M059J (cell line): ENCODE measurements at places on chromosomes 4 and X. TPM values are rescaled to one million over a fixed set of nuclear protein-coding genes. Genes with fewer than 3 reads are reported as not detected.

RNF212 gene
- 24.1 and 25.2 TPM in 2 replicates for total RNA-seq

CSAG2 gene
- not detected in 2 replicates for total RNA-seq

MTCP1 gene
- total RNA-seq: 3.8 and 11.6 TPM in 2 replicates

NPY1R gene
- not detected in 2 replicates for total RNA-seq

WAS gene
- total RNA-seq: not detected in 2 replicates

PLXNA3 gene
- total RNA-seq: 4.3 and 8.9 TPM in 2 replicates

GYPA gene
- total RNA-seq: not detected in 2 replicates

PHOX2B gene
- not detected in 2 replicates for total RNA-seq

MGAT4D gene
- total RNA-seq: not detected in 2 replicates

SUPT20HL2 gene
- 0.17 TPM in 1 of 2 replicates, not detected in the other for total RNA-seq

POF1B gene
- total RNA-seq: not detected in 2 replicates

AMOT gene
- total RNA-seq: 6.7 and 8.9 TPM in 2 replicates

FAM114A1 gene
- total RNA-seq: 98.0 and 156 TPM in 2 replicates

HSFX1 gene
- total RNA-seq: 0.42 and 0.59 TPM in 2 replicates

LDB2 gene
- total RNA-seq: 26.9 and 33.5 TPM in 2 replicates

NOX1 gene
- not detected in 2 replicates for total RNA-seq

MTNR1A gene
- not detected in 2 replicates for total RNA-seq

HNRNPD gene
- 45.9 and 88.7 TPM in 2 replicates for total RNA-seq

SERTM2 gene
- 0.64 TPM in 1 of 2 replicates, not detected in the other for total RNA-seq

PRSS12 gene
- 0.59 and 2.6 TPM in 2 replicates for total RNA-seq

COL4A5 gene
- 2.2 and 7.2 TPM in 2 replicates for total RNA-seq

PRRG3 gene
- total RNA-seq: not detected in 2 replicates

GATB gene
- total RNA-seq: 23.5 and 31.7 TPM in 2 replicates

RASL11B gene
- total RNA-seq: 0.17 TPM in 1 of 2 replicates, not detected in the other

ANXA10 gene
- total RNA-seq: 0.17 and 0.66 TPM in 2 replicates

TENM3 gene
- 46.7 and 66.4 TPM in 2 replicates for total RNA-seq

KCTD8 gene
- not detected in 2 replicates for total RNA-seq

AFF2 gene
- total RNA-seq: 0.07 TPM in 1 of 2 replicates, not detected in the other

LRRC66 gene
- not detected in 2 replicates for total RNA-seq

CDKL2 gene
- total RNA-seq: 0.05 and 0.15 TPM in 2 replicates

POU3F4 gene
- not detected in 2 replicates for total RNA-seq

HELQ gene
- total RNA-seq: 5.9 and 13.1 TPM in 2 replicates

PDZD11 gene
- total RNA-seq: 220 and 248 TPM in 2 replicates

ATOH1 gene
- total RNA-seq: not detected in 2 replicates

IL21 gene
- total RNA-seq: not detected in 2 replicates

ENOX2 gene
- 23.2 and 27.2 TPM in 2 replicates for total RNA-seq

NAA11 gene
- total RNA-seq: 0.17 TPM in 1 of 2 replicates, not detected in the other
